MG63 (cell line): ENCODE measurements at places on chromosomes 6 and 20. TPM values are rescaled to one million over a fixed set of nuclear protein-coding genes. Genes with fewer than 3 reads are reported as not detected.

The METTL24 gene
- not detected in 2 replicates for total RNA-seq

The BFSP1 gene
- total RNA-seq = 0.99 and 2.3 TPM in 2 replicates

The MAFB gene
- 0.52 and 2.6 TPM in 2 replicates for total RNA-seq

The SLC22A23 gene
- total RNA-seq = 0.12 and 2.8 TPM in 2 replicates

DNA sequence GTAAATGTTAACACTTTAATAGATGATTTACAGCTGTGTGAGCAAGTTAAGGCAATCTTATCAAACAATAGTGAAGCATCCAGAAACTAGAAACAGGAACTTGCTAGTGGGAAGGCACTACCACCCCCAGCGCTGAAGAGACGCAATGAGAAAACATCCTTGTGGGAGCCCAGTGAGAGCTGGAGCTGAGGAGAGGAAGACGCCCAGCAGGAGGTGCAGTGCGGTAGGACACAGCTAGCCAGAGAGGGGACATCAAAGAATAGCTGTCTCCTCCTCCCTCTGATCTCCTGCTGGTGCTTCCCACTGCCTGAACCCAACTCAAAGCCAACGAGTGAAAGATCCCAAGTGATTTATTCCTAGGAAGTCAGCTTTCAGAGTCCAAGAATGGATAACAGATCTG, 140.3 kb downstream of the COL12A1 start:
- no peak for DNase-seq

GRCh38 chr6:159440349-159440748, 252.7 kb downstream of the SOD2 start:
- no peak for DNase-seq

- no peak for DNase-seq
These were observed 37.6 kb upstream of the PHIP start for GRCh38 chr6:79115553-79116182.

GRCh38 chr6:131471331-131471730, 101.7 kb upstream of the ARG1 start:
- no peak for DNase-seq

DNA sequence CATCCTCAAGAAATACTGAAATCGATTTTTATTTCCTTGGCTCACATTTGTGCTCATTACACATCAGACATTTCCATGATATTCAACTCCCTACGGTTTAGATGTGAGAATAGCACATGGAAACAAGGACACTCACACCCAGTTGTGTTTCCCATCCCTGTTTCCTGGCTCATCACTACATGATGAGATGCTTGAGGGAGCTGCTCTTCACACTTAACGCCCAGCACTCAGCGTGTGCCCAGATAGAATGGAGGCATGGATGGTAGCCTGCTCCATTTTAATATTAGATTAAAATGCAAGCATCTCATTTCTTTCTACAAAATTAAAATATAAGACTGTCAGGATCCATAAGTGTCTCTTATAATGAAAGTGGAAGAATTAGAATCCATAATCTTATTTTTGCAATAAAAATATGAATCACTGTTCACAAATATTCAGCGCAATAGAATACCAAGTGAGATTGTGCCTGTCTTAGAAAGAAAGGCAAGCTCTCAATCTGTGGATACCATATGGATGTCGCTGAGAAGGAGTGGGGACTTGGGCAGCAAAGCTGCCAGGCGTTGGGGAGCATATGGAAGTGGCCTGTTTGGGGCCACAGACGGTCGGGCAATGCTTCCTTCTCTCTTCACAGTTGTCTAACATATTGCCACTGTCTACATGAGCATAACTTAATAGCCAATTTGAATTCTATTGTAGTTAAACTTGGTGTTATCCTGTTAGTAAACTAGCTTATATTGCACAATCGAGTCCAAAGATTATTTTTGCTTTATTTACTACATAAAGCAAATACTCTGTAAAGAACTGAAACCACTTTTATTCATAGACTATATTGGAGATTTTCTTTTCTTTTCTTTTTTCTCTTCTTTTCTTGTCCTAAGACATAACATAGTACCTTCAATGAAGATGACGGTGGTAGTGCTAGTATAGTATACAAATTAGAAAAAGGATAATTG, 206.8 kb upstream of the QKI start:
- no peak for DNase-seq
